Nasal cavity respiratory epithelium epithelial cell of viscerocranial mucosa (primary cell): ENCODE measurements at places on chromosomes 3 and 15. TPM values are rescaled to one million over a fixed set of nuclear protein-coding genes. Genes with fewer than 3 reads are reported as not detected.

The RPP25 gene
- 5.6 and 5.8 TPM in 2 replicates for total RNA-seq

The POLR2H gene
- total RNA-seq: 47.8 and 50.2 TPM in 2 replicates

The GOLGA6B gene
- not detected in 2 replicates for total RNA-seq

The UBAP1L gene
- total RNA-seq: 0.34 and 2.5 TPM in 2 replicates

The EXD1 gene
- total RNA-seq: 0.21 and 1.4 TPM in 2 replicates

The RLBP1 gene
- 0.28 TPM in 1 of 2 replicates, not detected in the other for total RNA-seq

The PLCL2 gene
- total RNA-seq: 0.68 and 5.4 TPM in 2 replicates

The ERICH6 gene
- not detected in 2 replicates for total RNA-seq

The CCDC32 gene
- 11.3 and 11.6 TPM in 2 replicates for total RNA-seq

The IQCF5 gene
- total RNA-seq: not detected in 2 replicates

The TMEM207 gene
- total RNA-seq: not detected in 2 replicates

The RPL29 gene
- 839 and 989 TPM in 2 replicates for total RNA-seq

The FOXB1 gene
- total RNA-seq: not detected in 2 replicates

The ZNF592 gene
- 3.4 and 9.9 TPM in 2 replicates for total RNA-seq

The PFN2 gene
- total RNA-seq: 234 and 328 TPM in 2 replicates

The NRROS gene
- total RNA-seq: 0.07 TPM in 1 of 2 replicates, not detected in the other

The MRAS gene
- 2.7 and 18.7 TPM in 2 replicates for total RNA-seq

The AGBL1 gene
- total RNA-seq: not detected in 2 replicates

The LTK gene
- total RNA-seq: under 0.01 TPM in 1 of 2 replicates, not detected in the other

The TP63 gene
- total RNA-seq: 173 and 254 TPM in 2 replicates

The MESP2 gene
- 0.21 and 0.34 TPM in 2 replicates for total RNA-seq

The ERC2 gene
- 0.21 and 0.34 TPM in 2 replicates for total RNA-seq

The KY gene
- total RNA-seq: 0.07 TPM in 1 of 2 replicates, not detected in the other

The LMOD3 gene
- not detected in 2 replicates for total RNA-seq

The SLC9C1 gene
- total RNA-seq: 0.21 TPM in 1 of 2 replicates, not detected in the other

The NOX5 gene
- total RNA-seq: under 0.01 and 0.07 TPM in 2 replicates

The HCLS1 gene
- total RNA-seq: 3.8 and 29.3 TPM in 2 replicates

The MED12L gene
- total RNA-seq: under 0.01 and 0.14 TPM in 2 replicates

The CTXND1 gene
- not detected in 2 replicates for total RNA-seq

The LRRN1 gene
- under 0.01 and 15.3 TPM in 2 replicates for total RNA-seq
